ENCODE measurements at places on chromosomes 2 and 18. TPM values are rescaled to one million over a fixed set of nuclear protein-coding genes. Genes with fewer than 3 reads are reported as not detected.

DNA sequence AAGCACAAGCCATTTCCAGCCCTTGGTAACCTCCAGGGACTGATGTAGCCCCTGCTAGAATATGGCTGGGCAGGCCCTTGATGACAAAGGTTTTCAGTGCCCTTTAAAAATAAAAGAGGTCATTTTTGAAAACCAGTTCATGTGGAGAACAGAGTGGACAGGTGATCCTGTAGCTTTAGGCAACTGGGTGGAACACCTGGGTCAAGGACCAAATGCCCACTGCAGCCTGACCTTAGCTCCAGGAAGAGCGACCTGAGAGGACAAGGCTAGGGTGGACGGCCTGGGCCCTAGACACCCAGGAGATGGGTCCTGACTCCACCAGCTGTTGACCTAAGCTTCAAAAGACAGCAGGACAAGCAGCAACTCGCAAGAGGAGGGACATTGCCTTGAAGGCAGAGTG lies 116.6 kb downstream of the LIPG start:
- peaks cover 19% of the 10 kb centered on the region for H3K27me3 ChIP-seq
- no peak overlapping the region for H3K4me3 ChIP-seq
- H3K36me3 ChIP-seq, result peaks cover 2% of the 10 kb centered on the region
- no peak overlapping the region for H3K27ac ChIP-seq

DNA sequence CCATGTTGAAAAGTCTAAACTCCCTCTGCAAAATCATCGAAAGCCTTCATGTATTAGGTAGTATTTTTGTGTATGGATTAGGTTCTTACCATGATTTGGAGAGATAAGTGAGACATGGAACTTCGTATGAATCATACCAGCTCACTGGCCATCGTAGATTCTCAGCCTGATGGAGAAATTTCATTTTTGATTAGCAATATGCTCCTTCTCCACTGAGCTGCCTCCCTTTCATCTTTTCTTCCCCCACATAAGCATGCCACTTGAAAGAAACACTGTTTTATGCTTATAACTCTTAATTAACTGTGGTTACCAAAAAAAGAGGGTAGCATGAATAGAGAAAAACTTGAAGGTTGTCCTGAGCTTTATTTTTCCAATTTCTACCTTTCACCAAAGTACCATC lies 111.9 kb downstream of the NCK2 start:
- H3K4me3 ChIP-seq, result peak overlapping the region; percentile 67
- no peaks in the 10 kb centered on the region for H3K27me3 ChIP-seq
- peak overlapping the region; percentile 88 for H3K27ac ChIP-seq
- peaks cover 69% of the 10 kb centered on the region for H3K4me1 ChIP-seq
- peaks cover 27% of the 10 kb centered on the region for H3K36me3 ChIP-seq
- DNase-seq, result peak; percentile 12

DNA sequence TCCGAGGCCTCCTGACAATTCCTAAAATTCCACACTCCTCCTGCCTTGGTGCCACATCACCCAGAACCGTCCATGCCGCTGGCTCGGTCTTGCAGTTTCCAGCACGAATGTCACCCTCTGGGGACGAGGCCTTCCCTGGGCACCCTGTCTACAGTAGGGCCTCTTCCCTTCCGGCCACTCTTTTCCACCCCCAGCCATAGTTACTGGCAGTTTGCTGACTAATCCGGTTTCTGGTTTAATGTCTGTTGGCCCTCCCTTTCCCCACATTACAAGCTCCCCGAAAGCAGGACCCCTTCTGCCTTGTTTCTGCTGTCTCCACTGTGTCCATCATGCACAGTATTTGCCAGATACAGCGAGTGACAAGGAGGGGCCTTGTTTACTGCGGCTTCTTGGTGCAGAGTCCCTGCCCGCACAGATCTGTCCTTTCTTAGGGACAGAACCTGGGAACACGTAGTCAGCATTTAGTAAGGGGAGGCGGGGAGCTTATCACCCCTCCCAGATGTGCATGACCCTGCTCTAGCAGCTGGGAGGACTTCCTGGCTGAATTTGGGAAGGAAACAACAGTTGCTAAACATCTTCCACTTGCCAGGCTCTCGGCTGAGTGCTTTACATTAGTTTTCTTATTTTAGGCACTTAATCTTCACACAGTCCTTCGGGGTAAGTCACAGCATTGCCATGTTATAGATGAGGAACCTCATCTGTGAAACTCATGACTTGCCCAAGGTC lies 23.6 kb upstream of the CATIP start:
- no peaks in the 10 kb centered on the region for H3K36me3 ChIP-seq
- H3K4me3 ChIP-seq, result no peak overlapping the region
- no peak for DNase-seq
- H3K27me3 ChIP-seq, result no peaks in the 10 kb centered on the region
- peaks cover 9% of the 10 kb centered on the region for H3K4me1 ChIP-seq

DNA sequence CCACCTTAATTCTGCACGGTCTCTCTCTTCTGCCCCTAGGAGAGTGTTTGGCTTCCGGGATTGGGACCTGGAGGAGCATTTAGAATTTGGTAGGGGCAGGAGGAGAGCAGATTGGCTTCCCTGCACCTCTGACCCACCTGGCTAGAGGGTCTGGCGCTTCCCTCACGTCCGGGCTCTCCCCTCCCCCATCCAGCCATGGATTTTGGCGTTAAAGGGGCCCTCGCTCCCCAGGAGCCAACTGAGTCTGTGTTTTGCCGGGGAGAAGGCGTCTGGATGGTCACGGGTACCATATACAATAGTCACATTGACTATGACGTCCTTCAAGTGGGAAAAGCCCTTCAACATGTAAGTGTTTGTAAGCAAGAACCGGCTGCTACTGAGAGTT lies 6.6 kb downstream of the HOXD3 start:
- DNase-seq, result no peak
- H3K36me3 ChIP-seq, result peaks cover 3% of the 10 kb centered on the region
- no peak overlapping the region for H3K4me3 ChIP-seq
- H3K27ac ChIP-seq, result peak overlapping the region; percentile 52
- peaks cover 3% of the 10 kb centered on the region for H3K4me1 ChIP-seq
- peaks cover 87% of the 10 kb centered on the region for H3K27me3 ChIP-seq

GRCh38 chr18:58468191-58468590 lies 160.7 kb downstream of the ALPK2 start:
- H3K4me1 ChIP-seq, result no peaks in the 10 kb centered on the region
- no peaks in the 10 kb centered on the region for H3K36me3 ChIP-seq
- no peak overlapping the region for H3K27ac ChIP-seq

DNA sequence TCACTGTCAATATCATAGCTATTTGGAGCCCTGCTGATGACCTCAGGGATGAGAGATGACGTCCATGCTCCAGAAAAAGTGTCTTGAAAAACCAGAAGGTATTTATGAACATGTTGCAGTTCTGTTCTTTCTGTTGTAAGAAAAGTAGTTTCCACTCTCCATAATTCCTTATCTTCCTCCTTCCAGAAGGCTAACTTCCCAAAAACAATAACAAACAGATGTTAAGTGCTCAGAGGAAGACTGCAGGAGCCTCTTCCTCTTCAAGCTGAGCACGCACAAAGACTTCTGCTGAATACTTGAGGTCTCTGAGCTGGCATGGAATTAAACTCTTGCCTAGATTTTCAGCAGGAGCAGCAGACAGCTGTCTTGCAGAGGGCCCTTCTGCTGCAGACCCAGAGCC lies 434.5 kb upstream of the KLHL29 start:
- no peaks in the 10 kb centered on the region for H3K36me3 ChIP-seq
- H3K27me3 ChIP-seq, result no peaks in the 10 kb centered on the region
- no peak for DNase-seq

DNA sequence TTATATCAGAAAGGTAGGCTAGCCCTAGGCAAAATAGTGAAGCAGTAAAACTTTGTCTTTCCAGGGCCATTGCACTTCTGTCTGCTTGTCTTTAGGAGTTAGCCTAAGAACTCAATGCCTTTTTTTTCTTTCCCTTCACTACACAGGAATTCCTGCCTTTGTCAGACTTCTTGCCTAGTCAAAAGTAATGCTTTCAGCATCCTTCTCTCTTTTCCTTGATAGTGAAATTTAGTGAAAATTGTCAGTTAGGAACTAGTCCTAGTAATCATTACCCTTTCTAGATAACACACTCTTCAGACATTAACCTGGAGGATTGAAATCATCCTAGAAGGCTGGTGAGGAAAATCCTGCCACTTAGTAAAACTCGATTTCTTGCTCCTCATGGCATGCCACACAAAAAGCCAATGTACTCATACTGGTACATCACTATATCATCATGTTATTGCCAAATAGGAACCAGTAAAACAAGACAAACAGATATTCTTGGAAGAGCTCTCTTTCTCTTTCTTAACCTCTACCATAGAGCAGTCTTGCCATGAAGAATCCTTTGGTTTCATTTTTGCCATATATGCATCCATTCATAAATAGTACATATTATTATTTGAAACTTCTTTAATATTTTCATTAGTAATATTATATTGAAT lies 320.5 kb downstream of the CTNNA2 start:
- no peaks in the 10 kb centered on the region for H3K4me1 ChIP-seq
- H3K36me3 ChIP-seq, result no peaks in the 10 kb centered on the region
- H3K27me3 ChIP-seq, result no peaks in the 10 kb centered on the region
- no peak overlapping the region for H3K27ac ChIP-seq
- no peak overlapping the region for H3K4me3 ChIP-seq
- no peak for DNase-seq

DNA sequence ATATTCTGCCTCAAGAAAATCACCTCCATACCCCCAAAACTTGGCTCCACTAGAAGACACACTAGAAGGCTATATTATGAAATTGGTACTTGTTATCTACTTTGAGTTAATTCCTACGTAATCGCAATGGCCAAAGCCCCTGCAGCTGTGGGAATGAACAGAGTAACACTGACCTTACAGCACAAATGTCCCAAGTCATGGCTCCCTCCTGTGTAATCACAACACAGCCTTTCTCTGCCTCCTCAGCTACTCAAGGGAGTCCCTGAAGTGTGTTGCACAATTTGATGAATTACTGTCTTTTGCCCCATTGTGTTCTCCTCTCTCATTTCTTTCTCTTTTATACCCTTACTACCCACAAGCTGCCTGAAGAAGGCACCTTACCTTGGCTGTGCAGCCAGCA lies 375.2 kb downstream of the ARHGAP15 start:
- DNase-seq, result no peak
- H3K27ac ChIP-seq, result no peak overlapping the region

Gene KCNG2
- not detected for total RNA-seq

DNA sequence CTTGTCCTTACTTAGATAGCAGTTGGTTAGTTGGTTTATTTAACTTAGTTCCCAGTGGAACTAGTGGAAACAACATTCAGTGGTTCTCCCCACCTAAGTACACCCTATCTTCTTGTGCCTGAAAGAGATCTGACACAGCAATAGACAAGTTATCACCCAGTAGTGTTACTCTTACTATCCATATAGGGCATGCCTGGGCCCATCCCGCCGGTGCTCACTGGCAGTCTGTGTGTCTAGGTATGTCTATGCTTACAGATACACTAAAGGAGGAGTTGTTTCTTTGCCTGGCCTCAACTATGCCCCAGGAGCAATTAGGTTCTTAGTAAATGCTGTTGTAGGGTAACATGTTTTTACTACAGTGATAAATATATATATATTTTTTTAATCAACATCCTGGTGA lies 12.0 kb upstream of the NRP2 start:
- H3K4me3 ChIP-seq, result no peak overlapping the region
- H3K36me3 ChIP-seq, result no peaks in the 10 kb centered on the region
- no peak overlapping the region for H3K27ac ChIP-seq
- DNase-seq, result no peak

- H3K27me3 ChIP-seq, result peaks cover 66% of the 10 kb centered on the region
- peaks cover 14% of the 10 kb centered on the region for H3K4me1 ChIP-seq
- H3K27ac ChIP-seq, result no peak overlapping the region
- peak overlapping the region; percentile 56 for H3K4me3 ChIP-seq
- DNase-seq, result no peak
These were observed 681 bp upstream of the NRP2 start for GRCh38 chr2:205681401-205682238.

- H3K27ac ChIP-seq, result peak overlapping the region; percentile 57
- peaks cover 1% of the 10 kb centered on the region for H3K36me3 ChIP-seq
- DNase-seq, result peak; percentile 77
- peaks cover 9% of the 10 kb centered on the region for H3K27me3 ChIP-seq
- H3K4me3 ChIP-seq, result no peak overlapping the region
These were observed 47.0 kb upstream of the TTC39C start for GRCh38 chr18:23967321-23968089.

- no peaks in the 10 kb centered on the region for H3K27me3 ChIP-seq
- H3K36me3 ChIP-seq, result no peaks in the 10 kb centered on the region
- no peaks in the 10 kb centered on the region for H3K4me1 ChIP-seq
These were observed 1583.2 kb downstream of the SUCLG1 start for GRCh38 chr2:82875858-82876257.

- H3K27me3 ChIP-seq, result no peaks in the 10 kb centered on the region
- no peak overlapping the region for H3K27ac ChIP-seq
- H3K36me3 ChIP-seq, result no peaks in the 10 kb centered on the region
These were observed 65.0 kb downstream of the NFATC1 start for GRCh38 chr18:79460481-79461300.

DNA sequence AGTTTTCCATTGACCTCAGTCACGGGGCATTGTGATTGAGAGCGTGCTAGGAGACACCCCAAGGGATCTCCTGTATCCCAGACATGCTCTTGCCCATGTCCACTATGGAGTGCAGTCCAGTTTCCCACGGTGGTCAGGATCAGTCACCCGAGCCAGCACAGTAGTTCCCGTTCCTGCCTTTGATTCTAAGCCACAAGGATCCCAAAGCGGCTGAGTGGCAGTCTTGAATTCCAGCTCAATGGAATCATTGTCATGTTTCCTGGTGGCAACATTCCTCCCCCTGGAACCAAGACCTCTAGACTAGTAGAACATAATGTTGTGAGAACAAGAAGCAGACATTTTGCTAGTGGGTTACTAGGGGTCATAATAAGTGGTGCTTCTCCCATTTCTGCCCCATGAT lies 154.3 kb downstream of the SEPTIN10 start:
- peaks cover 15% of the 10 kb centered on the region for H3K27me3 ChIP-seq
- DNase-seq, result no peak
- H3K36me3 ChIP-seq, result no peaks in the 10 kb centered on the region
- H3K27ac ChIP-seq, result no peak overlapping the region
- H3K4me1 ChIP-seq, result no peaks in the 10 kb centered on the region

GRCh38 chr2:173217116-173217840 lies 137.4 kb upstream of the CDCA7 start:
- peaks cover 2% of the 10 kb centered on the region for H3K36me3 ChIP-seq
- H3K4me1 ChIP-seq, result peaks cover 9% of the 10 kb centered on the region
- peaks cover 9% of the 10 kb centered on the region for H3K27me3 ChIP-seq
- no peak overlapping the region for H3K4me3 ChIP-seq

DNA sequence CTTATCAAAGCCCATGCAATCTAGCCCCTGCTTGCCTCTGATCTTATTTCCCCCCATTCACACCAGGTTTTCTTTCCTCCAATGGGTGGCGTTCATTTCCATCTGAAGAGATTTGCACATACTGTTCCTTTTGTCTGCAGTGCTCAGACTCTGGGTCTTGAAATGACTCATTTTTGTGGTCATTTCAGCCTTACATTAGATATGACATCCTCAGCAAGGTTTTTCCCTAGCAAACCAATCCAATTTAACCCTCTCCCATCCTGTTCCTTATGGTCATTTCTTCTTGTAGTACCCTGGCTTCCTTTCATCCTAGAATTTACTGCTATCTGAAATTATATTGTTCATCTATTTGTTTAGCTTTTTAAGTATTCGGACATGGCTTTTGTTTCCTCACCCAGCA lies 42.5 kb upstream of the SCN1A start:
- H3K27ac ChIP-seq, result no peak overlapping the region
- H3K4me3 ChIP-seq, result no peak overlapping the region
- no peaks in the 10 kb centered on the region for H3K36me3 ChIP-seq
- H3K27me3 ChIP-seq, result peaks cover 2% of the 10 kb centered on the region
- no peaks in the 10 kb centered on the region for H3K4me1 ChIP-seq

Data from activated CD8-positive, alpha-beta memory T cell treated with anti-CD3 and anti-CD28 coated beads, Interleukin-2, amount 10 ng/mL, durations not matched to agents 7 days and 5 days (primary cell).